Stimulated activated CD4-positive, alpha-beta T cell treated with anti-CD3 and anti-CD28 coated beads, Interleukin-4, amount 100 ng/mL, for 4 hours (primary cell): ENCODE measurements at places on chromosomes 5 and 9.

GRCh38 chr9:38443181-38443580, 18.9 kb upstream of the IGFBPL1 start:
- no peak for DNase-seq

GRCh38 chr9:109996936-109997580, 210.9 kb downstream of the C9orf152 start:
- DNase-seq, result no peak

- DNase-seq, result no peak
These were observed 249.0 kb downstream of the ARHGAP26 start for GRCh38 chr5:143019157-143019556.

DNA sequence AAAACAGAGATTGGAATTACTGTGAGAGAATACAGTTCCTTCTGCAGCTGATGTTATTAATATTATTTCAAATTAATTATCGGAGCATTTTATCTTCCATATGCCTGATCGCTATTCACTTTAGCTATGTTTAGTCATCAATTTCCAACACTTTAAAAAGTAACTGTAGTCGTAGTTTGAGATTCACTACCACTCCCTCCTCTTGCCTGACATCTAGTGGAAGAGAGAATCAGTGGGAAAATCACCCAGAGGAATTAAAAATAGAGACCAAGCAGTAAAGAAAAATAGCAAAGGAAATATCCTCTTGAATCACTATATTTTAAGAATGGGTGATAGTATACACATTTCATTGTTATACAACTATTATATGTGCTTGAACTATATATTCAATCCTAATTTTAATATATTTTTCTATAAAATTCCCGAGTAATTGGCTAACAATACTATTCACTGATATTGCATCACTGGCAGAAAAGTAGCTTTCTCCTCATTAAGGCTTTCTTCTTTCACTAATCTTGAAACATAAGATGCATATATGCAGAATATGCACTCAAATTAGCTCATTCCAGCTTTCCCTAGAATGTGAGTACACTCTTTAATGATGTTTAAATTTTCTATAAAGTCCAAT, 708.7 kb downstream of the CDH9 start:
- no peak for DNase-seq

DNA sequence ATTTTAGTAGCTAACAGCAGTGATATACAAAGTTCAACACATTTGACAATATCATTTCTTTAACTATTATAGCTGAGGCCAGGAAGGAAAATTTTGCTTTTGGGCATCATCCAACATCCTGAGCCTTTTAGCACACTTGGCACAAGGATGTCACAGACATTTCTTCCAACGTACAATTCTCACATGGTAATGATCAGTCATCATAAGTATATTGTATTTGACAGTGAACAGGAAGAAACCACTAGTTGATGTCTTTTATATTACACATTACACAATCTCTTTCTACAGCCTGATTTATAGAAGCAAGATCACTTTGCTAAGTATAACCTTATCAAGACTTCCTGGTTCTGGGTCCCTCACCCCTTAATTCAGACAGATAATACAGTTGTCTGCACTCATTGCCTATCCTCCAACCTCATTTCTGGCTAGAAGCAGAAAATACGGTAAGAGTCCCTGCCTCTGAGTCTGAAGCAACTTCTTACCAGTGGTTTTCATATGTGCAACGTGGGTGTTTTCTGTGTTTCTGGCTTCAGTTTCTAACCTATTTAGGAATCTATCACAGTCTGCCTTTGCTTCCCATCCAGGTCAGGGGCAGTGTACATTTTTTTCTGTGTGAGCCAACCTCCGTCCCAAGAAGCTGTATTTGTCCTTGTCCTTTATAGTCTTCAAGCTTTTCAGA, 167.8 kb downstream of the PAM start:
- no peak for DNase-seq

DNA sequence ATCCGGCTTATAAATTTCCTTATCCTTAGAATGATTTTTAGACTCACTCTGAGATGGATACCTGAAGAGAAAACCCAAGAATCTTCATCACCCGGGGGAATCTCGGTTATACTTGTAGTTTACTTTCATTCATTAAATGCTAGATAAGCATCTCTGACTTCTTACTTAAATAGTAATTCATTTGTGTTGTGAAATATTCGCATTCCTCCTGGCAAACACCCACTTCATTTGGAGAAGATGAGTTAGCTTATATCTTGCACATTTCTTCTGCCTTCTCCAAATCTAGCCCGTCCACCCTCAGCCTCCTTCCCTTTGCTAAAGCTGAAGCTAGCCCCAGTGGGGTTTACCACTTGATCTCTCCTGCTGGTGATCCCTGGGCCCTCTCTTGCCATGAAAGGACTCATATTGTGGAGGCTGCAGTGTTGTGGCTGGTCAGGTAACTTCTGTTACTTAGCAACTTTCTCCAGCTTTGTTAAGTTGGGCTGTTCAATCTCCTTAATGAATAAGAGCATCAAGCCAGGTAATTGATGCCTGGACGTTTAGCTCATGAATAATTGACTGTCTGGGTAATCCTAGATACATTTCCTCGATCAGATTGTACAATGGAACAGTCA, 11.3 kb upstream of the POU4F3 start:
- DNase-seq, result no peak

DNA sequence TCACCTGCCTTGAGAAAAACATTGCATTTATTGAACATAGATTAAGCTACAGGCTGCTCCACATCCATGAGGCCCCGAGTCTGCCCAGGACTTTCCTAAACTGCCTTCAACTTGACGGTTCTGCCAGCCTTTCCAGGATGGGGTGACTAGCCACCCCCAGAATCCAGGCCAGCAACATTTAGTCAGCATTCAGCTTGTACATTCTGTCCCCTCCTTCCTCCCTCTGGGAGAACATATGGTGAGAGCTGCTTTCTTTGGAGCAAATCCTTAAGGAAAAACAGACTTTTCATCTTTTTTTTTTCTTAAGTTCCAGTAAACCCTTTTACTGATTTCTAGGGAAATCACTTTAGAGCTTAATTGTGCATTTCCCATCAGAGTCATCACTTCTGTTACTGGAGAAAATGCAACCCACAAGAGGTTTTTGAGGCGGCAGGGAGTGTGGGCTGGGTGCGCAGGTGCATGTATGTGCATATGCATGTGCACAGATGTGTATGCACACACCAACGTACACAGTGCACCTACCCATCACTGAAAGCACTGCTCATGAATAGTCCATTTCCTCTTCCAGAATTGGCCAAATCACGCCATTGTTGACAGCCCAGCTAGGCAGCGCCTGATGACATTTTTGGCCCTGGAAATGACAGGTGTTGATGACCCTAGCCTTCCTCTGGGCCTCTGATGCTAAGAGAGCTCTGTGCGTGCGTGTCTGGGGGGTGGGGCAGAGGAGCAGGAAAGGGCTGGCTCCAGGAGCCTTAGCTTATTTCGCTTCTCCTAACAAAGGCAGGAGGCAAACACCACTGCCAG, 145.6 kb downstream of the HSD17B3 start:
- DNase-seq, result no peak

DNA sequence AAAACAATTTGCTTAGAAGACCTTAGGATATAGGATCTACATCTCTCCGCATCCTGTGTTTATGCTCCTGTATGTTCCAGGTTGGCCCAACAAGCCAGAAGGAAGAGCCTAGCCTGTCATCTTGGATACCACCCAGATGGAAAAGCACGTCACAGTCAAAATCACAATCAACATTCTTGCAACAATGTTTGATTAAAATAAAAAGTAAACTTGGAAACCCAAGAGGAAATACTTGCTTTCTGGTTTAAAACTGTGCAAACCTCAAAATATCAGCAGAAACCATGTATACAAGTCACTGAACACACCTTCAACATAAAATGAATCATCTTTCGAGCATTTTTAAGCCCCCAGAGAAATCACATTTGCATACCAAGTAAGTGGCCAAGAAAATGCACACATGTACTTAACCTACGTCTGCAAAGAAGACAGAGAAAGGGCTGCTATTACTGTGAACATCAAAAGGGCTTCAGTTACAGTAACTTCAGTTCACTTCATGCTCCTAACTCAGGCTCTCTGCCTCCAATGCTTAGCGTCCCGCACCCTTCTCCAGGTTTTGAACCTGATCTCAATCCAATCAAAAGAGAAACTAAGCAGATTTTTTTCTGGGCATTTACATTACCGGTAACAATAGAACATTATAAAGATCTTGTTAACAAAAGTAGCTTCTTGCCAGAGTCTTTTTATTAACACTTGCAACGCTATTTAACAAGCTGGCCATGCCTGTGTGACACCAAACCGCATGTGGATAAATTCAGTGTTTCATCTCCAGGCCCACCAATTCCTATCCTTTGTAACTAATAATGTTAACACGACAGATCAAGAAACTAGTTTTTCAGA, 1.3 kb downstream of the ENC1 start:
- no peak for DNase-seq

DNA sequence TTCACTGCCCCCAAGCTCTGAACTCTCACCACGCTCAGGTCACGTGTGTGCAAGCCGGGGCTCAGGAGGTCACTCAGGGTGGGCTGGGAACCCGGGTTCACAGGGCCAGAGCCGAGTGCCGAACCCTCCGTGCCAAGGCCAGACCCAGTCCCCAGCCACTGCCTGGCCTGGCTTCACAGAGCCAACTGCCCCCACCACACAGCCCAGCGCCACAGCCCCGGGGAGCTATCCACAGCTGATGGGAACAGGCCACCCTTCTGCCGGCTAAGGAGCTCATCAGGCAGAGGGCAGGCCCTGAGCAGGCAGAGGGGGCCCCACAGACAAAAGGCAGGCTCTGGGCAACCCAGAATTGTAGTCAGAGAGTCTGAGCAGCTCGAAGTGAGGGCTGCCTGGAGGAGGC, 117.0 kb downstream of the VAV2 start:
- DNase-seq, result no peak

DNA sequence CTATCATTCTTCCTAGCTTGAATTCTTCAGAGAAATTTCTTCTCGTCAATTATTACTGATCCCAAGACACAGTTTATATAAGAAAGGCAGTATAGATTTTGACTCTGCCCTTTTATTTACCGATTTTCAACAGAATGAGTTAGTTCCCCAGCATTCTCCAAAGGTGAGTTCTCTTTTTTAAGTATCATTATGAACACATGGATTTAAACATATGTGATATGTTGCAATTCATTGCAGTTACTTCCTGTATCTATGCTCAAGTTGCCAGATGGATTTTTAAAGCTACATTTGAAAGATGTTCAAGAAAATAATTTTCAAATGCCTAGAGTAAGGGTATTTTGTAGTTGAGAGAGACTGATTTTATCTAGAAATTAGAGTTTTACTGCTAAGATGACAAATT, 8.4 kb downstream of the WDR41 start:
- no peak for DNase-seq

DNA sequence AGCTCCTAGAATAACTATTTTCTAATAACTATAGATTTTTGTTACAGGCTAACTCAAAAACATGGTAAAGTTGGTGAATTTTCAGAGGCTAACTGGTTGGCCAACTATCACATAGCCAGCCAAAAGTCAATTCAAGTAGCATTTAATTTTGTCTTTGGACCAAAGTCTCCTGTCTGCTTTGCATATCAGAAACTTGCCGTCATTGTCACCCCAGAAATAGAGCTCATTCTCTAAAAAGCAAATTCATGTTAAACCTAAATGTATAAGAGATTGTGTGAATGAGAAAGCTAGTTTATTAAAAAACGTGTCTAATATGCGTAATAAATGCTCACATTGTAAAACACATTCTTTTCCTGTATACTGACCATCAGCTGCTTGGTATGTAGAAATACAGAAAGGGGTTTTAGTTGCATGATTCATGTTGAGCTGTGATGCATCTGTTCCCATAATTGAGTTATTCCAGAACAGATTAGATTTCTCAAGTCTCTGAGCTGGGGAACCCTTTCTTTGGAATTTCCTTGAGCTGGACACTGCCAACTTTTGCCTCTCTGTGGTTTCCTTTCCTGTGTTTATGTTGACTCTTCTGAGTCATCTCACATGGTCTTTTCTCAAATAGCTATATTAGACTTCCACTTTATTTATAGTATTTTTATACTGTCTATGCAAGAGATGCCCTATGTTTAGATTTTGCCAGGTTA, 7.3 kb downstream of the SRFBP1 start:
- no peak for DNase-seq

DNA sequence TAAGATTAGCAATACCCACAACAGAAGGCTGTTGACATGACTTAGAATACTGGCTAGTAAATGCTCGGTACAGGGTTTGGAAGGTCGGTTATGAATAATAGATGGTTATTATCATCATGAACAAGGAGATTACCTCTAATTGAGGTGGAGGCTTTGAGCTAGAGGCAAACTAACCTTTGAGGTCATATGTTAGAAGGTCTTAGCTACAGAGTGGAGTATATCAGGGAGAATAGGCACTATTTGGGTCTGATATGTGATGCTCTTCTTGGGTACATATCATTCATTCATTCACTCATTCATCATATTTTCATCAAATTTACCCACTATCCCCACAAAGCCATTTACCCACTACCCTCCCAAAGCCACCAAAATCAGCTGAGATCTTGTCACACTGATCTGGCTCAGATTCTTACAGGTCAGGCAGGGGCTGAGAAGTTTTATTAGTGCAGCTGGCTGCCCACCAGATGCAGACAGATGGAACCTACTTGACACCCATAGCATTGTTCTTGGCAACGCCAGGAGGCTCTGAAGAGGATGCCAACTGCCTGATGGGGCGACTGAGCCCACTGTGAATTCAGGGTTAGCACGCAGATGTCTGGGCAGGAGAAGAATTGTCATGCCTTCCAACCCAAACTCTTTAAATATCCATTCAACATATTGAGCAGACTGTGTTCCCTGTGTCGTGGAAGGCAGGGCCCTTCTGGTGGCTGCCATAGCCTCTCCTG, 90.2 kb upstream of the SH3PXD2B start:
- no peak for DNase-seq

DNA sequence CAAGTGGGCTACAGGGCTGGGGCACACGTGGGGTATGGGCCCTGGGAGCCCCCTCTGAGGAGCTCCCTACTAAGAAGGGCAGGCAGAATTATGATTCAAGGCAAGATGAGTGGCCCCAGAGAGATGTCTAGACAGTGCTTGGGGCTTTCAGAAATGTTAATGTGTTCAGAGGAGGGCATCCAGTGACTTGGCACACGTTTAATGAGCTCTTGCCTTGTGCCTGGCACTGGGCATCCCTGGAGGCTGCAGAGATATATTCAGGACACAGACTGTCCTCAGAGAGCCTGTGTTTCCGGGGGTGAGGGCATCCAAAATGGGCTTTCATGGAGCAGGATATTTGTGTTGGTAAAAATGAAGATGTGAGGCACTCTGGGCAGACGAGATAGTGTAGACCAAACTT, 25.4 kb upstream of the DAB2IP start:
- no peak for DNase-seq

DNA sequence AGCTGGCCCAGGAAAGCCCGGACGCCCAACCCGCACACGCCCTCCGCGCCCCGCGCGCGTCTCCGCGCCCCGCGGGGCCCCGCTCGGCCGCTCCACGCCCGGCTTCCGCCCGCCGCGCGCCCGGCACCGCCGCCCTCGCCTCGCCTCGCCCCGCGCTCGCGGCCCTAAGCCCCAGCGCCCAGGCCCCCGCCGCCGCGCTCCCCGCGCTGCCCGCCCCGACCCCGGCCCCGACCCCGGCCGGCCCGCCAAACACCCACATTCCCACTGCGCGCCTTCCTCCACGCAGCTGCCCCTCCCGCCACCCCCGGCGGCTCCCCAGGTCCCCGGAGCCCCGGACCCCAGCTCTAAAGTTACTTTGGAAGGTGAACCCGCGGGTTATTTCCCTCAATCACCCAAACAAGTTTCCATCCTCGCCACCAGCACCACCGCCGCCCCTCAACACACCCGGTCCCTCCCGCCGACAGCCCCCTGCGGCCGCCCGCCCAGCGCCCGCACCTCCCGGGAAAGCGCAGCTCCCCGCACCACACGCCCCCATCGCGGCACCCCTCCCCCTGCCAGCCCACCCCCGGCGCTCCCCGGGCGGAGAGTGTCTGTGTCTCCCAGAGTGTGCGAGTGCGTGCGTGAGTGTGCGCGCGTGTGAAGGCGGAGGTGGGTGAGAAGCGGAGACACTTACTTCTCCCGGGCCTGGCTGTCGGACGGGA, 439 bp downstream of the SSBP2 start:
- DNase-seq, result peak; percentile 27
